ENCODE measurements at places on chromosomes 3 and 15.

DNA sequence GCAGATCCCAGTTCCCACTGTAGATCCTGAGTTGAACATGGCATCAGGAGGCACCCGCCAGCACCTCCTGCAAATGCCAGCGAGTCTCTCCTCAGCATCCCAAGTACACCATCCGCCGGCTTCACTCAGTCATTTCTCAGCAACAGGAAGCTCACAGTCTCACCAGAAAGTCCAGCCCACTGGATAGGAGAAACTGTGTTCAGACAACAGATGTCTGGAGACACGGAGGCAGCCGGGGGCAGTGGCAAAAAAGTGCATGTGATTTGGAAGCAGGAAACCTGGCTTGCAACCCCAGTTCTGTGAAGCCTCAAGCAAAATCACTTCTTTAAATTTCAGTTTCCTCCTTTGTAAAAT is 68.7 kb downstream of the SRGAP3 start:
- no peak for DNase-seq

- DNase-seq: no peak
These were observed 332.2 kb downstream of the LPP start for GRCh38 chr3:188486126-188486525.

DNA sequence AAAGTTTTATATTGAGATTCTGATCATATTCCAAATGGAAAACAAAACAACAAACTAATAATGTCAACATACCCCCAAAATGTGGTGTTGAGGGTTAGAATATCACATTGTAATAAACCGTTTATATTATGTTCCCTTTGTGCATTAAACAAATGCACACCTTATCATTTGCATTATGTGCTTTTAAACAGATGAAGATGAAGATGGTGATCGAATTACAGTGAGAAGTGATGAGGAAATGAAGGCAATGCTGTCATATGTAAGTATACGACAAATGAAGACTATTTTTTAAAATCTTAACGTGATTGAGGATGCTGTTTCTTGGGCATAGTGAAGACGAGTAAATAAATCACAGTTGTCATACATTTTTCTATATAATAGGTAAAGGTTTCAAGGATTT is 20.6 kb downstream of the MAP2K5 start:
- no peak for DNase-seq

- DNase-seq: no peak
These were observed 99.9 kb upstream of the TMC3 start for GRCh38 chr15:81473946-81474345.

DNA sequence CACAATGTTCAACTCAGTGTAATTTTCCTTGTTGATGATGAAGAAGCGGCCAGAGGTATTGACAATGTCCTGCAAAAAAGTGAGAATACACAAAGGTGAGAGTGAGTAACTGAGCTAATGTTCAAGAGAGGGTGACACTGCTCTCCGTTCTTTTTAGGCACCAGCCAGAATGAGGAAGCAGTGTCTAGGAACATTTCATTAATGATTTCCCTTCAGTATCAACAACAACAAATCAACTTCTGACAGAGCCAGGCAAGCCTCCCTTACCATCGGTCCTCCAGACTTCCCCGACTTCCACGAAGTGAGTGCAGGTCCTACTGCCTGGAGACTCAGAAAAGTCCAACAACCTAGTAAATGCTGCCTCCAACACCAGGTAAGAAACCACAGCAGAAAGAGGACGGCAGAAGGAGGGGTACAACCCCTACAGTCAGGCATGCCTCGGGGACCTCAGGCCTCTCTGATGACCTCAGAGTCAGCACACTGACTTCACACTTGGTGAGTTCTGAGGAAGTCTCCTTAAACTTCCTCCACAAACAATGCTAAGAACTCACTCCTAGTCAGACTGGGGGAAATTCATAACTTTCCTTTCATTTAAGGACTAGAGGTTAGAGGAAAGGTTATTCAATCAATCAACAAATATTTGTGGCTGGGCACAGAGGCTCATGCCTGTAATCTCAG is 62.7 kb downstream of the NPTN start:
- DNase-seq: no peak

DNA sequence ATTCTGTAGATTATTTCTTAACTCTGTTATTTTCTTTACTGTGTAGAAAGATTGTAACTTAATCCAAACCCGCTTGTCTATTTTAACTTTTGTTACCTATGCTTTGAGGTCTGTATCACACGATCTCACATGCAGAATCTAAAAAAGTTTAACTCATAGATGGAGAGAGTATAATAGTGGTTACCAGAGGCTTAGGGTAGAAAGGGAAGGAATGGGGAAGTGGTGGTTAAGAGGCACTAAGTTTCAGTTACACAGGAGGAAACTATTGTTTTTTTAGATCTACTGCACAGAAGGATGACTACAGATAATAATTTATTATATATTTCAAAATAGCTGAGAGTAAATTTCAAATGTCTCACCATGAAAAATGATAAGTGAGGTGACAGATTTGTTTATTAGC is 515.2 kb downstream of the RSL24D1 start:
- DNase-seq: no peak

DNA sequence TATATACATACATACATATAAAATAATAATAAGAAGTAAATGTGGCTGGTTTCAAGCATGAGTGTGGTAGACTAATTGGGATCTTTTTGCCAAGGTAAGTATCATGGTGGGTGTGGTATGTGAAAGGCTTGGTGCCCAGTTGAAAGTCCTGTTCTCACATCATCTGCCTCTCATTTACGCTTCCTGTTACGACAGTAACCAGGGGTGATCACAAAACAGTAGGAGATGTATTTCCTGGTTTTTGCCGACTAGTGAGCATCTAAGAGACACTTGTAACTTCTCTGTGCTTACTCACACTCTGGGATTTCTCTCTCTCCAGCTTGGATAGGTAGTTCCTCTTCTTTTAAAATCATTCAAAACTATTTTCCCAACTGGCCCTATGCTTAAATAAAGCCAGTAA is 1028.3 kb upstream of the NR2F2 start:
- DNase-seq: no peak

DNA sequence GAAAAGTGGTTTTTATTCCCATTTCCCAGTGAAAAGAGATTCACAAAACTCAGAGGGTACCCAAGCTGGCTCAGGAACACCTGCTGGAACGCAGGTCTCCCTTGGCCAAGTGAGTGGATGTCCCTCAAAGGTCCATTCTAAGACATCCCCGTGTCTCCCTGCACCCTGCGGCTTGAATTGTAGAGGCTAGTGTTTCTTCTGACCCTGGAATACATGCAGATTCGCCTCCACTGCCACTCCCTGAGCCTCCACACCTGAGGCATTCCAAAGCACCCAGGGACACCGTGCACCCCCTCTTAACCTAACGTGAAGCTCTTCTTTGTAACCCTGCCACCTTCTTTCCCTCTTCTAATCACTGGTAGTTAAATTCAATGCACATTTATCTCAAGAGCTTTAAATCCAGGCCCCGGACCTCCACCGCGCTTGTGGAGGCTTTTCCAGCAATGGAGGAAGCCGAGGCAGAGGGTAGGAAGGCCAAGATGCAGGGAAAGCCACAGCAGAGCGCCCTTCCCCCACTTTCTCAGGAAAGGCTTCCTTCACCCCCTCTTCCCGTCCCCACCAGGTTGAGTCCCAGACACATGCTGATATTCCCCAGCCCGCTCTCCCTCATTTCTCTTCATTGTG is 590 bp upstream of the ITGA11 start:
- no peak for DNase-seq

DNA sequence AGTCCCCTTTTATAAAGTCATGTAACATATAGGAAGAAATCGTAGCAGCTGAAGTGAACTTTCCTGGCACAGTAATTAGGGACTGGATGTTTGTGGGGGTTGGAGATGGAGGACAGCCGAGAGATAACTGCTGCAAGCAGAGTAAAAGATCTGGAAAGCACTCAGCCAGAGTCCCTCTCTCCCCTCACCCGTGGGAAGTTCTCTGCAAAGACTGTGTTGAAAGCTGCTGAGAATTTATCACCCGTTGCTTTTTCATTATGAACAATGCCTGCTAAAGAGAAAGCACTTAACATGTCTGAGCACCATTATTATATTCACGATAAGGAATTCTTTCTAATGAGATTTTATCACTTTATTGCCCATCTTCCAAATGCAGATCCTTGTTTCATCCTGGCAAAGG is 248.8 kb downstream of the SHOX2 start:
- DNase-seq: no peak

GRCh38 chr3:46321461-46322104 is 32.3 kb upstream of the CCR2 start:
- no peak for DNase-seq

- DNase-seq: no peak
These were observed 86.8 kb downstream of the LSM3 start for GRCh38 chr3:14265246-14265962.

DNA sequence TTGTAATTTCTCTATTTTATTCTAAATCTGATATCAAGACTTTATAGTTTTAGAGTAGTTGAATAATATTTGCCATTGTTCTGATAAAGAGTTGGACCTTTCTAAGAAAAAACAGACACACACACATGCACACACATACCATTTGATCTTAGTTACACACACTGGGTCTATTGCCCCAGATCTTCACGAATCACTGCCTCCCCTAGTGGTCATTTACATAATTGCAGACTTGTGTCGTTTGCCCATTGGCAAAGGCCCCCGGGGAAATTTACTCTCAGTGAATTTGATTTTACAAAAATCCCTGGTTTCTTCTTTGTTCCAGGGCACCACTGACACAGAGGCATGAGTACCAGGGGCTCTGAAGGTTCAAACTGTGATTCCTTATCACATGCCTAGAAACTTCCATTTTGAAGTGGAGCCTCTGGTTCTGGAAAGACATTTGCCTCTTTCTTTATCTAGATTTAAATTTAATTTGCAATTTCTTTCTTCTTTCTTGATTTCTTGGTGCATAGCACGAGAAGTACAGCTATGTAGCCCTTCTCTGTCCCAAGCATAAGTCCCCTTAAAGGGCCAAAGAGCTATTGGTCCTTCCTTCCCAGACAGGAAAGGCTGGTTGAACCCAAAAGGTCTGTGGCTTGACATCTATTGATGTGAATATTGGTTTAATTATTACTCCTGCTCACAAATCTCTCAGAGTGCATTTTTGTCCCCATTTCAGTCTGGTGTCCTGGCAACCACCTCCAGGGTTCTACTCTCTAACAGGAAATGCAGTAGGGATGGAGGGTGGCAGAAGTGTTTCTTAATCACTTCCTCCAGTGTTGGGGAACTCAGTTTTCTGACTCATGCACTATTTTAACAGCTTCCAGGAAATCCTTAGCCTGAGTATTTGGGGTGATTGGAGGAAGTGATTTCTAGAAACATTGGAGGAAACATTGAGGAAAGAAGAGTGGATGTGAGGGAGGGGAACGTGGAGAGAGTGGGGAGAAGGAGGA is 32.4 kb upstream of the SLC6A11 start:
- no peak for DNase-seq

DNA sequence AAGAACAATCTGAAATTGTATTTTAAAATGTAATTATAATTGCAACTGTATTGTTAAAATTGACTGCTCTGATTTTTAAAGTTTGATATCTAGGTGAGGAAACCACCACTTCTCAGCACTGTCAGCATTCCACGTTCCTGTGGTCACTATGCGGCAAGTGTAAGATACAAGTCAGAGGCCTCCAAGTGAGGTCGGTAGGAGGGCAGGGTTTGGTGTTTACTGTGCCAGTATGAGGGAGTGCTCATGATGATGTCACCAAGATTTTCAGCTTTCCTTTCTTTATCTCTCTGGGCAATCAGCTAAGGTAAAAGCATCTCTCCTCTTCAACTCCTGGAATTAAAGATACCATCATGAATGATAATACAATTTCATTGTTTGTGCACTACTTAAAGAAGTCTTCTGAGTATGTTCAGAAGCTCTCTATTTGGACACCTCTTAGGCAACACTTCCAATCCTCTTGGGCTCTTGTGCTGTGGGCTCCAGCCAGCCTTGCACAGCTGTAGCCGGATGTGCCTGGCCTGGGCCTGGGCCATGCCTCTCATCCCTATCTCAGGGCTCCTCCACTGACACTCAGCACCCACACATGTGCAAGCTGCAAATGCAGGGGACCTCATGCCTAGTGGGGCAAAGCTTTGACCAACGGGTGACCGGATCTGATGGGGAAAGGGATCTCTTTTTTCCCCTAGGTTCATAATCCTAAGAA is 42.9 kb downstream of the CCR3 start:
- DNase-seq: no peak

GRCh38 chr15:22263738-22264137 is 183.4 kb downstream of the OR4M2 start:
- no peak for DNase-seq

DNA sequence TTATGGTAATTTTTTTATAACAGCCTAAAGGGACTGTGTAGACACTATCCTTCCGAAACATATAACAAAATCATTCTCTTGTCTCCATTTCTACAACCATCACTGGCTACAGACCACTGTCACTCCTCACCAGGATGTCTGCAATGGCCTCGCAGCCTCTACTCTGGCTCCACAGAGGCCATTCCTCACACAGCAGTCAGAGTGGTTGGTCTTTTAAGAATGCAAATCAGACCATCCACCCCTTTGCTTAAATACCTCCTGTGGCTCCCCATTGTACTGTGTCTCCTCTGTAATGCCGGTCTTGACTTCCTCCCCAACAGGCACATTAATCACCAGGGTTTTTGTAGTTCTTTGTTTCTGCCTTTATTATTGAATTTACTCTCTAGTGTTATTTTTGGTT is 344.8 kb downstream of the ERC2 start:
- DNase-seq: no peak
